ENCODE measurements at places on chromosomes 1 and 21.

- DNase-seq: no peak
Measured at GRCh38 chr1:43982808-43983207, 3.8 kb downstream of the B4GALT2 start.

- DNase-seq: peak; percentile 54
Measured at GRCh38 chr1:103256490-103256889, 148.2 kb upstream of the COL11A1 start.

DNA sequence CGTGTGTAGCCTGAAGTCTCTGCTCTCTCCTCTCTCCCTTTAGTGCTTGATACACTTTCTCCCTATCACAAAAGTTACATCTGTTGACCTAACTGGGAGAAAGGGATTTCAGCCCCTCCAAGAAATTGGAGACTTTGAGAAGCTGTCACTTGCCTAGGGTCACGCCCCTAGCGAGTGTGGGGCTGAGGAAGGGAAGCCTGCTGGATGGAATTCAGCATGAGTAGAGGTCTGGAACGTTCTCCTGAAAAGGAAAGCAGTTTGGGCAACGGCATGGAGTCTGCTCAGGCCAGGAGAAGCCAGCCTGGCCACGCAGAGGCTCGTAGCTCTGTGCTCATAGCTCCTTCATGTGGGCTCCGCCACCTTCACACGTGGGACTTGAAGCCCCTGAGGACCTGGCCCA lies 22.4 kb downstream of the COL16A1 start:
- DNase-seq: no peak

DNA sequence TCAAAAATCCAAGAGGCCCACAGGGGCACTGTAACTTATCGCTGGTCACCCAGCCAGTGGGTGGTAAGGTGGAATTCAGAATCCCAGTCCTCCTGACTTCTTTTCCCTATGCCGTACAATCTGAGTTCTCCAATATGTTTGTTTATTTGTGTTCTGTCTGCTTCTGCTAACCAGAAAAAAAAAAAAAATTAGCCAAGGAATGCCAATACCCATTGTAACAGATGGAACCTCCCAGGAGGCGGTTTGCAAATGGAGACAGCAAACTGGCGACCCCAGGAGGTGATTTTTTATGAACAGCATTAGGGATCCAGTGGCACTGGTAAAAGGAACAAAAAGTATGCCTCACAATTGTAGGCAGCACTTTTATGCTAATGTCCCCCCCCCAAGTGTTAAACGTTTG lies 189.0 kb upstream of the FGGY start:
- DNase-seq: no peak

- peak; percentile 23 for DNase-seq
Measured at GRCh38 chr1:177333936-177334595, 163.3 kb downstream of the BRINP2 start.

DNA sequence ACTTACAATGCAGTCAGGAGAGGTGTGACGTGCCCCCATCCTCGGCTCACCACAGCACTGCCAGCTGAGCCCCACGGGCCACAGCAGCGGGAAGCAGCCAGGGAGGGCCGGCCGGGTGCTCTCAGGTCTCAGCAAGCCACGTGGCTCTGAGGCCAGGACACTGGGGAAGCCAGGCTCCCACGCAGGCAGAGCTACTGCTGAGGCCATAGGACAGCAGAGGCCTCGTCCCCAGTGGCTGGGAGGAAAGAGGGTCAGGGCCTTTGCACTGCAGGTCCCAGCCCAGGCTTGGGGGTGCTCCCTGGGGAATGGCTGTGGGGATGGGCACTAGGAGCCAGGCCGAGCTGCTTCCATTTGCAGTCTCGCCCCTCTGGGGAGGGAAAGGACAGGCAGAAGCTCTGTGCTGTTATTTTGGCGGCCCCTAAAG lies 5.8 kb downstream of the LRRC47 start:
- DNase-seq: no peak

GRCh38 chr1:4838231-4838630 lies 183.8 kb downstream of the AJAP1 start:
- no peak for DNase-seq

DNA sequence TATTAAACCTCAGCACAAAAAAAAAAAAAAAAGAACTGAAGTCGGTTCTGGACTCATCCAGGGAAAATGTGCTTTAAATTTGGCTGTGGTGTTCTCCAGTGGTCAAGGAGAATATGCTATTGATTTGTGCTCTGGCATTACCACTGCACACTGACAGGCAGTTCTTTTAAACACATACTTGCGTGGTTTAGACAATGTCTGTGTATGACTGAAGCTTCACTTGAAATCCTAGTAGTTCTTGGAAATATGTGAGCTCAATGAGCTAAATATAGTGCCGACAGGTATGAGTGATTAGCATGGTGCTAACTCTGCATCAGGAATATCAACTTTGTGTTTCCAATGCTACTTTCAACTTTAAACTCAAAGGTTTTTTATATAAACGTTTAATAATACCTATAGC lies 415.6 kb downstream of the SMYD3 start:
- DNase-seq: no peak

DNA sequence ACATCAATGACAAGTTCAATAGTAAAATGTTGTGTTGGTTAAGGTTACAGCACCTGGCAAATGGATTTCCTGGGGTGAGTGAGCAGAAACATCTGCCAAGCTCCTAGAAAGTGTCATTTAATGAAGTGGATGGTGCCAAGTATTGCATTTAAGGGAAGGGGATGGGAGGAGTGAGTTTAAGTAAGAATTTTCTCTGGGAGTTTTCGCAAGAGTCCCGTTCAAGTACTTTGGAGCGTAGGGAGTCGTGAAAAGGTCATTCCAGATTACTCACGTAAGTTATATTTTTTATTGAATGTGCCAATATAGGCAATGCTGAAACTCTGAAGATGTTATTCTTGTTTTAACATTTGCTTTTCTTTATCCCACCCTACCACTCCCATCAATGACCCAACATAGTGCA lies 117.4 kb upstream of the RAB3GAP2 start:
- DNase-seq: no peak

DNA sequence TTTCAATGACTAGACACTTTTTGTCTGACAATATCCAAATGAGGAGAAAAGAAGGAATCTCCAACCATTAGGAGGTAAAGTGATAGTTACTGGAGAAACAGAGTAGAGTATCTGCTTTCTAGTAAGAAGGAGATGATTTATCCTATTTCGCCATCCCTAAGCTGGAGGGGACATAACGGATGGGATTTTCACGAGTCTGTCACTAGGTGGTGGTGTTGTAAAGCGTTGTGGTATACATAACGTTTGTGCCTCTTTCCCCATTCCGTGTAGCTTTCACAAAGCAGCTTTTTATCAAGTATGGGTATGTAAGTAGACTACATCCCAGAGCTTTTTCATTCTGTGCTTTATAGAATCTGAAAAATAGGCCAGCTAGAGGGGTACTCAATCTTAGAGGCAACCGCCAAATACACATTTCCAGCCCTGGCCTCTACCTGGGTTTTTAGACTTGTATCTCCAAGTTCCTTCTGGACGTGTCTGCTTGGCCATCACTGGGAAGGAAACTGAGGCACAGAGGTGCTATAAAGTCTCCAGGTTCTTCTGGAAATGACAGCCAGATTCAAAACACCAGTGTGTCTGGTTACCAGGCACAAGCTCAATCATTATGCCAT lies 33.3 kb upstream of the FAM3B start:
- peak; percentile 75 for DNase-seq

- no peak for DNase-seq
Measured at GRCh38 chr1:118999348-119000071, 11.4 kb upstream of the TBX15 start.

- peak; percentile 65 for DNase-seq
Measured at GRCh38 chr1:78676347-78676982, 26.8 kb downstream of the IFI44 start.

GRCh38 chr1:246142320-246142893 lies 364.7 kb downstream of the SMYD3 start:
- DNase-seq: peak; percentile 96

DNA sequence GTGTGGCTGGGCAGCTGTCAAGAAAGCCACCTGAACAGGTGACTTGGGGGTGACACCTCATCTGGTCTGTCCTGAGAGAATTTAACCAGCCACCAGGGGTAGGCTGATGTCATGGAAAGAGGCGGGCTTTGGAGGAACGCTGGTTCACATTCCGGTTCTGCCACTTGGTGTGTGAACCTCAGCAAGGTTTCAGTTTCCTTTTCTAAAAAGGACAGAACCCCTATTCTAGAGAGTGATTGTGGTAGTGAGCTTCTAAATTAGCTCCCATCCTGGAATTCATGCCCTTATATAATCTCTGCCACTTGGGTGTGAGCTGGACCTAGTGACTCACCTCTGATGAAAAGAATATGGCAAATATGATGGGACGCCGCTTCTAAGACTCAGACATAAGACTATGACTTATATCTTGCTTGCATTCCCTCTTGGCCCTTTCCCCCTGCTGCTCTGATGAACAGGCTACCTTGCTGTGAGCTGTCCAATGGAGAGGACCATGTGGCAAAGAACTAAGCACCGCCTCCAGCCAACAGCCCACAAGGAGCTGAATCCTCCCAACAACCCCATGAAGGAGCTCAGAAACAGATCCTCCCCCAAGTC lies 332.1 kb downstream of the RRAGC start:
- no peak for DNase-seq

- DNase-seq: no peak
Measured at GRCh38 chr1:207831517-207832327, 79.2 kb downstream of the CD34 start.

DNA sequence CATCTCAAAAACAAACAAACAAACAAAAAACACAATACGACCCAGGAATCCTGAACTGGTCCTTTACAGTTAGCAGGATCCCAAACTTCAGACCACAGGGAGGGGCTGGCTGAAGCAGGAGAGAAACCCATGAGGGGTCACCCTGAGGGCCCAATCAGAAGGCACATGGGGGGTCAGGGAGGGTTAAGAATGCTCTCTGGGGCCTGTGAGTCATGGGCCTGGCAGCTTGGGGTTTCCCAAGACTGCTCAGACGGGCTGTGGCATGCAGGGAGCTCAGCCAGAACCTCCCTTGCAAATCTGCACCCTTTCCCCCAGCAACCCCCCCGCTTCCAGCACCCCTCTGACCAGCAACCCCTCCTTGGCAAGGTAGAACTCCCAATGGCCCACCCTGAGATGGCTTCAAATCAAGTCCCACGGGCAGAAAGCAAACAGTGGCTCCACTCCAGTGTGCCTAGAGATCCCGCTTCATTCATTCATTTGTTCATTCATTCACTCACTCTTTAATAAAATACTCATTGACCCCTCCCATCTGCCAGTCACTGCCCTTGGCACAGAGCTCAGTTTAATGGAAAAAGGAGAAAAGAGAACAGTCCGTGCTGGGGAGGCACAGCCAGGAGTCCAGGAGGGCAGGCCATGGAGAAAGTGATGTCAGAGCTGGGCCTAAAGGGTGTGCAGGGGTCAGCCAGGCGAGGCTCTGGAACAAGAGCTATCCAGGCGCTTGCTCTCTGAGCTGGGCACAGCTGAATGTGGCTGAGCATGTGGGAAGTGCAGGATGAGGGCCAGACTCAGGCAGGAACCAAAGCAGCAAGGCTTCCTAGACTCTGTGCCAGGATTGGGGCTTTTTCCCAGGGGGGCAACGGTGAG lies 8.2 kb downstream of the UQCRHL start:
- DNase-seq: peak; percentile 99

All from fibroblast of skin of back (primary cell).